ENCODE measurements at places on chromosomes 5 and 9. TPM values are rescaled to one million over a fixed set of nuclear protein-coding genes. Genes with fewer than 3 reads are reported as not detected.
A peak's percentile ranks its signal among the peaks of the same experiment; 100 is the strongest.

The PCDHB14 gene
- 13.0 TPM for total RNA-seq

The IFNA13 gene
- total RNA-seq = not detected

The PAX5 gene
- not detected for total RNA-seq

The IFNK gene
- not detected for total RNA-seq

The SLCO6A1 gene
- total RNA-seq = not detected

The LHX6 gene
- 5.0 TPM for total RNA-seq

The CDX1 gene
- not detected for total RNA-seq

The ADAMTS6 gene
- total RNA-seq = 16.5 TPM

DNA sequence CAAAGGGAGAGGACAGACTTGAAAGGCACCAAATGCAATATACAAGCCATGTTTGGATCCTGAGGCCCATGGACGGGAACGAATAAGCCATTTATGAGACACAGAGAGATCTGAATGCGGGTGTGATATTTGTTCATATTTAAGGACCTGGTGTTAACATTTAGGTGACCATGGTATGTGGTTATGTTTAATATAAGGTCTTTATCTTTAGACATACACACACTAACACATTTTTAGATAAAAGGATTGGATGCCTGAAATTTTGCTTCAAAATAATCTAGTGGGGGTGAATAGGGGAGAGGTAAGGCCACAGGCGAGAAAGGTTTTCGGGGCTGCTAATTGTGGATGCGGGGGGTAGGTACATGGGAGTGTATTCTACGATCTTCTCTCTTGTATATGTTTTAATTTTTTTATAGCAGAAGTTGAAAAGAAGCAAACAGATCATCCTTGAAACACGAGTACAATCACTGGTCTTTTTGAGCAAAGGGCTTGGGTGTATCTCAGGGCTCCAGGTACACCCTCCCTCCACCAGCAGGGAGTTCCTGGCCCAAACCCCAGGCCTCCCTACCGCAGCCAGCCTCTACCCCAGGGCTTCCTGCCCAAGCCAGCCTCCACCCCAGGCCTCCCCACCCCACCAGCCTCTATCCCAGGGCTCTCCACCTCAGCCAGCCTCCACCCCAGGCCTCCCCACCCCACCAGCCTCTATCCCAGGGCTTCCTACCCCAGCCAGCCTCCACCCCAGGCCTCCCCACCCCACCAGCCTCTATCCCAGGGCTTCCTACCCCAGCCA lies 12.2 kb downstream of the AKNA start:
- DNase-seq = no peak

GRCh38 chr9:95499847-95500246 lies 16.9 kb downstream of the PTCH1 start:
- DNase-seq = no peak

- peak; percentile 51 for DNase-seq
These were observed 182.7 kb downstream of the GNAQ start for GRCh38 chr9:77848897-77849296.

- DNase-seq = no peak
These were observed 57.2 kb upstream of the RIC1 start for GRCh38 chr9:5571629-5572232.

- no peak for DNase-seq
These were observed 24.0 kb downstream of the RAPGEF1 start for GRCh38 chr9:131715906-131716305.

DNA sequence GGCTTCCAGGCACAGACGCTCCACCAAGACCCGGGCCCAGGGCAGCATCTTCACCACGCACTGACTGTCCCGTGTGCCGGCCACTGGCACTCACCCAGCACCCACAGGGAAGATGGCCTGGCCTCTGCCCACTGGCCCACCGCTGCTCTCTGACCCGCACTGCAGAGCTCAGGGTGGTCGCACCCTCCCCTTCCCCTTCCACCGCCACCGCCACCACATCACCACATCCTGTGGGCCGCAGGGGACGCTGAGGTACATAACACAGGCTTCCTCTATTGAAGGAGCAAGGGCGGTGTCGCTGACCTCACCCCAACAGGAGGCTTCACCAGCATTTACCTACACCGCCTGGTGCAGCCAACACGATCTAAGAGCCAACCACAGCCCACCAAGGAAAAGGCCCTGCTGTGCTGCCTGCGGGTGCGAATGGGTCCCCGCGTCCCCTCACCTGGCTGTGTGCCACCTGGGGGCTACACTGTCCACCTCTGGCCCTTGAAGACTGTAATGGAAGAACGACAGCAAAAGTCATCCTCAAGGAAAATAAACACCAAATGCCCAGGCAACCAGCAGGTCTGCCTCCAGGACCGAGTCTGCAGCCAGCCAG lies 101.8 kb downstream of the CAMSAP1 start:
- DNase-seq = no peak

GRCh38 chr5:74798977-74799911 lies 32.2 kb downstream of the NSA2 start:
- no peak for DNase-seq

DNA sequence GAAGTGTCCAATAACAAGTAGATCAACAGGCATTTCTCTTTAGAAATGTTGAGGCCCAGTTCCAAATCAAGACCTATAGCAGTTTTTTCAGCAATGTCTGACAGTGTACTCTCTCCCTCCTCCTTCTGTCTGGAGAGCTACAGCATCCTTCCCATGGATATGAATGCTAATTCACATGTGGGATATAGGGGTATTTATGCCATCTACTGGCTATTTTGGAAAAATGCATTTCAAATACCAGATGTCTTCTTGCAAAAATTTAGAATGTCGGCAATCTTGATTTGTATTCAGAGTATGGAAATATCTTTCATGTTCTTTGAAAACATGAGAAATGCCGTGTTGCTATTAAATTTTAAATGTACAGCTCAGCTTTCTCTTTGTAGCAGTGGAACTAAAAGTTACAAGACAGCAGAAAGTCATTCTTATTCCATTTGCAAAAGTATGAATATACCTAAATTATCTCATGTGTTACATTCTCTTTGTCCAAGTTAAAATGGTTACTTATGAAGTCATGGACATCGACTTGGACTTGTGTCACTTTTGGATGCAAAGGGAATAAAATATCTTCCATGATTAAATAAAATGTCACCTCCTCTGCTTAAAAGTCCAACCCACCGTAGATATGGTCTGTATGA lies 647.8 kb downstream of the TAF11L14 start:
- DNase-seq = no peak

DNA sequence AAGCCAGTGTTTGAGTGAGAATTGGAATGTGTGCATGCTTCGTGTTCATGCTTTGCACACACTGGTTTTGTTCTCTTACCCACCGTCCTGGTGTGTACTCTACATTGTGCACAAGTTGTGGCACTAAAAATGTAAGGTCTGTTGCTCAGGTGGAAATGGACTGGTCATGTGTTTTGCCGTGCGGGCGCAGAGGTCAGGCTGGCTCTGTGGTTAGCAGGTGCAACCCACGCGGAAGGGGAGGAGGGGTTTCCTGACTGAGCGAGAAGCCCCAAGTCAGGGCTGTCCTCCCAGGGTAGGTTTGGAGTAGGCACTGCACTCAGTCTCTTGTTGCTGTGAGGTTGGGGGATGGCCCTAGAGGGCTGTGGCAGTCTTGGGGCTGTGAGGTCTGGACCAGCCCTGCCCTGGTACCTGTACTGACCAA lies 86.6 kb downstream of the EHMT1 start:
- no peak for DNase-seq

DNA sequence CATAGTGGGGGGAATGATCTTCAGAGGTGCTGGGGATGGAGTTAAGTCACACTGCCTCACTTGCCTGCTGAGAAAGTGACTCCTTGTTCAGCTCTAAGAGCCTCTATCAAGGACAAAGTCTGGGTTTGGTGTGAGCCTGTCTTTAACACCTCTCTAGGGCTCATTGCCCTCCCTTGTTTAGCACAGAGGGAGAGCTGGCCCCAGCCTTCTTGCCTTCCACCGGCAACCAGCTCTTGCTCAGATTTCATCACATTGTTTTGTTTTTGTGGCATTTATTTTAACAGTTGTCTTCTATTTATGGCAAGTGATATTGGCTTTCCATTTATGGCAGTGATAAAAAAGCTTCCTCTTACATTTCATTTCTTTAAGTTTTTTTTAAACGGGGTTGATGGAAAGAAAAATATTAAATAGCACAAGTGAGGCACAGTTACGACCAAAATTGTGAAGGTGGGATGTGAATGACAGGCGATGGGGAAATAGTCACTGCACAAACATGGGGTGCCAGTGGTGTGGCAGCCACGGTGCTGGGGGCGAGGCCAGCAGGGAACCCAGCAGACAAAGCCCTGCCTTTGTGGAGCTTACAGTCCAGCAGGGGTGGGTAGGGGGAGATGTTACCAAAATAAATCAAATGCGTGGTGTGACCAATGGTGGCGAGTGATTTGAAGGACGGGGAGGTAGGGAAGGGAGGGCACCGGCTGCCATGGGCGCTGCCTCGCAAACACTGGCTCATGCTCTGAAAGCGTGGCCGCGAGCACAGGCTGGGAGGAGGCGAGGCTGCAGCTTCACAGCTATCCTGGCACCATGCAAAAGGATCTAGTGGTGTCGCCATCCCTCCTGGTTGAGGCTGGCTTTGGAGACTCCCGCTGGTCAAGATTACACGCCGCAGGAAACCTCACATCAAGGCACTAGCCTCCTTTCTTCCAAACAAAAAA lies 21.2 kb upstream of the UNC5A start:
- DNase-seq = no peak

GRCh38 chr5:72634444-72634843 lies 127.2 kb upstream of the ZNF366 start:
- DNase-seq = no peak

DNA sequence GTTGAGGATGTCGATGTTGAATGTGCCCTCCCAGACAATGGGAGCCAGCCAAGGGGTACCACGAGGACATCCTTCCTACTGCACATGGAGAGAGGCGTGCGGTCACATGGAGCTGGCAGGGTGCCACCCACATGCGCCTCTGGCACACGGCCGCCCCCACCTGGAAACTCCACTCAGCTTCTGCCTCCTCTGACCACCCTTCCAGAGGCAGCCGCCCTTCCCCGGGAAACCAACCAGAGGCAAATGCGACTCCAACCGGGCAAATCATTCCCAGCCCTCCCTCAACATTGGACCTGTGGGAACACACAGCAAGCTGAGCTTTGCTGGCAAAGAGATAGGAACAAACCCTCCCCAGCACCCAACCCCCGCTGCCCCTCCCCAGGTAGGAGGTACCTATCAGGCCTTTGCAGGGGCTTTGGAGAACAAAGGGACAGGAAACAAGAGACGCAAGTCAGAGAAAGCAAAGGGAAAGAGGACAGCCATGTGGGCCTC lies 17.5 kb downstream of the ABO start:
- DNase-seq = no peak

GRCh38 chr5:149403923-149404745 lies 25.0 kb upstream of the IL17B start:
- no peak for DNase-seq

DNA sequence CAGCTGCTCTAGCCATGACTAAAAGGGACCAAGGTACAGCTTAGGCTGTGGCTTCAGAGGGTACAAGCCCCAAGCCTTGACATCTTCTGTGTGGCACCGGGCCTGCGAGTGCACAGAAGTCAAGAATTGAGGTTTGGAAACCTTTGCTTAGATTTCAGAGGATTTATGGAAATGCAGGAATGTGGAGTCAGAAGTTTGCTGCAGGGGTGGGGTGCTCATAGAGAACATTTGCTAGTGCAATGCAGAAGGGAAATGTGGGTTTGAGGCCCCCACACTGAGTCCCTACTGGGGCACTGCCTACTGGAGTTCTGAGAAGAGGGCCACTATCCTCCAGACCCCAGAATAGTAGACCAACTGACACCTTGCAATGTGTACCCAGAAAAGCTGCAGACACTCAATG lies 624.9 kb upstream of the FTMT start:
- DNase-seq = no peak

DNA sequence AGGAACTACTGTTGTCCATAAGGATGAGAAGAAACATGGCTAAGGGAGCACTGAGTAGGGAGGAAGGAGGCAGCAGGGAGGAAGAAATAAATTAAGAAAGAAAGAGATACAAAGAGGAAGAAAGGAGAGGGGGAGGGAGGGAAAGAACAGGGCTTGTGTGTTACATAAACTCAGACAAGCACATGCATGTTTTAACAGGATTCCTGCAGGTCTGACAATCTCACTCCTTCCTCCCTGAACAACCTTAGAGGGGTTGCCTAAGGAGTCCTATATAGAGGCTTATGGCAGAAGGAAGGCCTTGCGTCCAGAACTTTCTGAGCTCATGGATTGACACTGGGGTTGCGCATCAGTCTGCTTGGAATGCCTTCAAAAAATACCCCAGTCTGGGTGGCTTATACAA lies 4.2 kb upstream of the KCNIP1 start:
- no peak for DNase-seq

DNA sequence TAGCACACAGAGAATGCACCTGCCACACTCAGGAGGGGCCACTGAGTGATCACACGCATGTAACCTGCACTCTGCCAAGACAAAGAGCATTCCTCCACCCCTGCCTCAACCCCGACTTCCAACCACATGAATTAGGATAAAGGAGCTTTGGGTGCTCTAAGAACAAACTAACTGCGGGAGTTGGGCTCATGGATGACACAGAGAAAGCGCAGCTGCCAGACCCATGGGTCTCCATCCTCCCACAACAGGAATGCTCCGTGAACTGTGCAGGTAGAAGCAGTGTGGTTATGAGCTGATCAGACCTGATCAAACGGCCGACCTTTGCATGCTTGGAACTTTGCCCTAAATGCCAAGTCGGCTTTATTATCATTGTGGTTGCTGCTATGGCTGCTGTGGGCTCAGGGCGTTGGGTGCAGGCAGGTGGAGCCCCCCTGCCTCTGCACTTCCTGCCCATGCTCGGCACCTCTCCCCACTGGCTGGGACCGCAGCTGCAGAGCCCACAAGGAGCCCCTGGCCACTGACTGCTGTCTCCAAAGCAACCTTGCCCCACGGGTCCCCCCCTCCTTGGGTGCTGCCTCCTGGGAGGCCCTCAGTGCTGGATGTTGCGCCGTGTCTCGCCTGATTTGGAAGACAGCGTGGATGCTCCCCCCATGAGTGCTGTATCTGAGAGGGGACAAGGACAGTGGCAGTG lies 2.6 kb upstream of the SLC6A3 start:
- DNase-seq = no peak

DNA sequence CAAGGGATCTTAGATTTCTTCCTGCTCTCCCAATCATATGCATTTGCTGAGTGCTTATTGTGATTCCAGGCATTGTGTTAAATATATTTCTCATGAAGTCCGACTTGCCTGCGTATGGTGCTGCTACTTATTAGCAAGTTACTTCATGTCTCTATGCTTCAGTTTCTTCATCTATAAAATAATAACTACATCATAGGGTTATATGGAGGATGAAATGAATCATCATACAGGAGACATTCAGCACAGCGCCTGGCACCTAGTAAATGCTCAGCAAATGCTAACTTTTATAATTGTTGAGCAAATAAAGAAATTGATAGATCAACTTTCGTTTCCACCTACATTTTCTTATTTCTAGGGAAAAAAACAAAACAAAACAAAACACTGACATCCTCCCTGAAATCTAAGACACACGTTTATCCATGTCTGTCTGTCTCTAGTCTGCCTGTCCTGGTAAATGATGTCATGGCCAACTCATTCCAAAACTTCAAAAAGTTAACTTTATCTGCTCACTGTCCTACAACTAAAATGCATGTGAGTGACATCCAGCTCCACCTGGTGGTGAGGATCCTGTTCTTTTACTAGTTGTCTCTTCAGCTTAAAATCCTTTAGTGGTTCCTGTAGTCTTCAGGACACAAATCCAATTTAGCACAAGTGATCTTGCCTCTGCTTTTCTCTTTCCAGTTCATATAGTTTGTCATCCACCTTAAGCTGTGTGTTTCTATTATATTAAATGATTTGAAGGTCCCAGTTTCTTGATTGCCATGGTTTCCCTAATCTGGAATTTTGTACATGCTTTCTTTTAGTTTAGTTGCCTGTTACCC lies 27.7 kb downstream of the PPP3R2 start:
- DNase-seq = no peak

GRCh38 chr5:178271726-178272479 lies 39.3 kb upstream of the PHYKPL start:
- no peak for DNase-seq

- DNase-seq = no peak
These were observed 147.5 kb downstream of the CAVIN4 start for GRCh38 chr9:100725371-100725770.
